ENCODE measurements at places on chromosomes 6 and 20.

DNA sequence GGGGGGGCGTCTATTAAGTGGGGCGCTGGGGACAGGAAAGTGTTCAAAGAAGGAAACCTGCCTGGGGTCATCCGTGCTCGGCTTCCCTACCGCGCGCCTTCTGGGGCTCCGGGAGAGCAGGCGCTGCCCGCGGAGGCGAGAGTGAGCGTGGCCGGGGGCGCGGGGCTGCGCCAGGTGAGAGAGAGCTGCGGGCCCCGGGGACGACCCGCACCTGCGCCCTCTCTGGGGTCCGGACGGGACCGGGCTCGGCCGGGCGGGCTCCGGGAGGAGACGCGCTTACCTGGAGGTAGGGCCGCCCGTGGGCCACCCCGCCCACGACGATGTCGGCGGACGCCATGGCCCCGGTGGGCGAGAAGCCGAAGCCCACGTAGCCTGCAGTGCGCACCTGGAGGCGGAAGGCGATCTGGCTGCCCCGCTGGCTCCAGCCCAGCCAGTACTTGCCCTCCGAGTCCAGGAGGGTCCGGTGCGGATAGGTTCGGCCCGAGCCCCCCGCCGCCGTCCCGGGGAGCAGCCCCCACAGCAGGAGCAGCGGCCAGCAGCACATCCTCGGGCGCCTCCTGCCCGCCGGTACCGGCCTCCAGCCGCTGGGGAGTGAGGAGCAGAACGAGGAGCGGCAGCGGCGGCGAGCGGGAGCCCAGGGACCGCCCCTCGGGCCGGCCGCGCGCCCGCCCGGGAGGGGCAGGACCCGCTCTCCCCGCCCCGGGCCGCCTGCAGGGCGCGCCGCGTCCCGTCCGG, at the start of gene MOXD1:
Gene MOXD1, minus strand, starts transcription at position 593 of the 735 bp plus-strand sequence. Its CDS starts 49 bp downstream, at position 544.
- DNase-seq, result no peak

- no peak for DNase-seq
These were observed 61.9 kb downstream of the CDS2 start for GRCh38 chr20:5188736-5189135.

DNA sequence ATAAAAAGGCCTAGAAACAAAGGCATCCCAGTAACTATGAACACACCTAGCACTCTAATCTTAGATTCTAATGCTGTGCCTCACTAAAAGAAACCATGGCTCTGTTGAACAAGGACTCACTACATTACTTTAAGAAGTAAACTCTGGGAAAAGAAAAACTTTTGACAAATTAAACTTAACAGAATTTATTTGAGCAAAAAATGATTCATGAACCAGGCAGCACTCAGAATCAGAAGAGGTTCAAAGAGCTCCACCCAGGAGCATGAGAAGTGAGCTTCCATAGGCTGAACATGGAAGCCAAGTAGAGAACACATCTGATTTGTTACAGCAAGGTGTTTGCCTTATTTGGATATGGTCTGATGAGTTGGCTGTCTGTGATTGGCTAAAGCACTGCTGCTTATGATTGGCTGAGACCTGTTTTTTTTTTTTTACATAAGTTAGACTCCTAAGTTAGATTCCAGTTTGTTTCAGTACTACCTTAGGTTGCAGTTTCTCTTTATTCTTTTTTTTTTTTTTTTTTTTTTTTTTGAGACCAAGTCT, 343.6 kb upstream of the SASH1 start:
- DNase-seq, result no peak

DNA sequence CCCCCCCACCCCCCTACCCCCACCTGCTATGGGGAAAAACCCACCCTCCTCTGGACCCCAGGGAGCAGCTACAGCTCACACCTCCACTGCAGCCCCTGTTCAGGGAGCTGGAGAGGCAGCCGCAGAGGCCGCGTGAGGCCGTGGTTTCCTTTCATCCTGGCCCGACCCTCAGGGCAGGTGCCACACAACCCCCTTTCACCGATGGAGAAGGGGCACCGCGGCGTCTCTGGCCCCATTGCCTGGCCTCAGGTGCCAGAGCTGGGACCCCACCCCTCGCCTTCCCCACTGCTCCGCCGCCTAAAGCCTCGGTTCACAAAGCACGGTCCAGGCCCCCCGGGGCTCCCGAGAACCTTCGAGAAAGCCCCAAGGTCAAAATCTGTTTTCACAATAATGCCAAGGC, 11.8 kb upstream of the KCNQ2 start:
- no peak for DNase-seq
